ENCODE measurements at places on chromosomes 3 and 15.

- DNase-seq = no peak
These were observed 52.7 kb downstream of the CHST2 start for GRCh38 chr3:143172062-143172794.

DNA sequence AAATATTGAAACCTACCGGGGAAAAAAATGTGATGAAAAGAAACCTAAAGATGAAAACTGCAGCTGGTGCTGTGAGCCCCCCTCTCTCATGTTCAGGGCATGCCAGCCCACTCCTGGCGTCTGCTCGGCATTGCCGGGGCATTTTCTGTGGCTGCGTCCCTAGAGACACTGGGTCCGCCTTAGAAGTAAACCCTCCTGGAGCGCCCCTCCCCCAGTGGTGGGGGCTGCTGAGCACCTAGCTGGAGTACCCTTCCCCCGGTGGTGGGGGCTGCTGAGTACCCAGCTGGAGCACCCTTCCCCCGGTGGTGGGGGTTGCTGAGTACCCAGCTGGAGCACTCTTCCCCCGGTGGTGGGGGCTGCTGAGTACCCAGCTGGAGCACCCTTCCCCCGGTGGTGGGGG, 24.5 kb upstream of the GABRA5 start:
- DNase-seq = no peak

DNA sequence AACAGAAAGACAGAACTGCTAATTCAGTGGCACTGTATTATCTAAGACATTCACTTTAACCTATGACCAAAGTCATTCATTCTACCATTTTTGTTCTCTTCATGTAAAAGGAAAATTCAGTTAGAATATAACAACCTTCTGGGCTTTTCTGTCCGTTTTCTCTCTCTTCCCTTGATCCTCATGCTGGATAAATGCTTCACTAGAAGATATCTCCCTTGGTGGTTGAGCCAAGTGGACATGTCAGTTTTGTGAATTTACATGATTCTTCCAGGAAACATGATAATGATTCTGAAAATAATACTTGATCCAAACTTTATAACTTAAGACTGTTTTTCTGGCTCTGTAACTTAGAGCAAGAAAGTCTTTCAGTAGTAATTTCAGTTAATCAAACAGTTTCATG, 1012.2 kb downstream of the SQOR start:
- no peak for DNase-seq

DNA sequence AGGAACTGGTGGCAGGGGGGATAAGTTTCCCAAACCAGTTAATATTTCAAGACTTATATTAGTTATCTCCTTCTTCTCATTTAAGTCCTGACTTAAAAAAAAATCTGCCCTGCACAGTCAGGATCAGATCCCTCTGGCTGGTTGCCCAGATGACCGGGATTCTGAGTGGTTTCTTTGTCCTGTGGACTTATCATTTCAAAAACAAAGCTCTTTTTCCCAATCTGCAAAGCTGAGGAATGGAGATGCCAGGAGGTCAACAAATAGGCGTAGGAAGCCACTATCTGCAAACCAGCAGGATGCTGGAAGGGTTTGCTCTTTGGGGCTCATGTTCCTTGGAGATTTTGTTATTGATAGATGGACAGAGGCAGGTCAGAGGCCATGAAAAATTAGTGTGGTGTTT, 5.8 kb downstream of the C3orf20 start:
- DNase-seq = no peak

GRCh38 chr3:189276444-189277219, 104.9 kb downstream of the TPRG1 start:
- DNase-seq = no peak

DNA sequence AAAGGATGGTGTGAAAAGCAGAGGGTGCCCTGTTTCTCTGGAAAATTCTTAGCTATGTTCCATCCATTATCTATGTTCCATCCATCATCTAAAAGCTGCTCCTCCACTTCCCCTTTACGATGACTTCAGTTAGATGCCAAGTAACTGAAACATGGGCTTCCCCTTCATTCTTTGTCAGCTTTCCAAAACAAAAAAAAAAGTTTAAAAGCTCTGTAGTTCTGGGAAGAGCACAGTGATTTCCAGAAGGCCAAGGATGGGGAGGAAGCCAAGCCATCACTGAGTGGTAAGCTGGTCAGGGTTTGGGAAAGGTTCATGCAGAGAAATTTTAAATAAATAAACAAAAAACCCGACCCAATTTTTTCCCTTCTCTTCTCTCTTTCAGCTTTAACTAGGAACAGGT, 111.5 kb downstream of the CFAP44 start:
- DNase-seq = no peak

- no peak for DNase-seq
These were observed 16.8 kb downstream of the FGF7 start for GRCh38 chr15:49439678-49440395.

GRCh38 chr3:30069056-30069455, 537.3 kb upstream of the TGFBR2 start:
- no peak for DNase-seq

DNA sequence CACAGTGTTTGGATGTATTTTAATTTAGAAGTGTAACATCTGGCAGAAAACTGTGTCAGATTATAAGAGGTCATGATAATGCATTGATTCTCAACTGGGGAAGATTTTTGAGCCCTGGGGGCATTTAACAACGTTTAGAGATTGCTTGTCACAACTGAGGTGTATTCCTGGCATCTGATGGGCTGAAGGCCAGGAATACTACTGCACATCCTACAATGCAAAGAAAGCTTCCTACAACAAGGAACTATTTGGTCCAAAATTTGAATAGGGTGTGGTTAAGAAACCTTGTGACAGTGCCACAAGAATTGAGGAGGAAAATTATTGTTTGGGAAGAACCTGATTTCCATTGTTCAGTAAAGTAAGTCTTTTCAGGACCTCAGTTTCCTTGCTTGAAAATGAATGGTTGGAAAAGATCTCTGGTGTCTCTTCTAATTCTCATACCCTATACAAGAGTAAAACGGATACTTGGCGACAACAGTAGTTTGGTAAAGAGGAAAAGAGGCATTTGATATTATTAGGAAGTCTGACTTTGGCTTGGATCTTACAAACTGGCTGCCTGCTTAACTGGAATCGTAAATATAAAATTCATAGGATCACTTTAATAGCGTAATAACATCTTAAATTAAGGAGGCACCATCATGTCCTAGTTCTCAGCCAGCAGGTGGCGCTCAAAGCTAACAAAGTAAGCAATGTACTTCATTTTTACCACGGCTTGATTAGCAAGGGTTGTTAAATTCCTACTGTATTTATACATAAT, 4.3 kb downstream of the DAZL start:
- DNase-seq = peak; percentile 75

DNA sequence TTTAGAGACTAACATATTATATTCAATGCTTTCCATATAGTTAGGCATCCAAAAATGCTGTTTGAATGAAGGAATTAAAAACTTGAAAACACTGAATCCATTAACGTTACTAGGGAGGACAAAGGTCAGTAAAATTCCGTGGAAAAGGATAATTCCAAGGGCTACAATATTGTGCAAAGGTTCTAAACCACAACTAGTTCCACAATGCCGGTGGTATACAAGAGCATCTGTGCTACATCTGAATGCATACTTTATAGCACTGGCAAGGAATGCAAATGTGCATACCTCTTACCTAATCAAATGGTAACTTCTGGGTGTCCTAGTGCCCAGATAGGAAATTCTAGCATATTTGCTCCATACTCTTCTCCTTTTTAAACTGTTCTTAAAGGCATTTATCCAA, 2.2 kb downstream of the ICE2 start:
- DNase-seq = no peak

GRCh38 chr3:35633332-35634124, 5.8 kb upstream of the ARPP21 start:
- DNase-seq = no peak

DNA sequence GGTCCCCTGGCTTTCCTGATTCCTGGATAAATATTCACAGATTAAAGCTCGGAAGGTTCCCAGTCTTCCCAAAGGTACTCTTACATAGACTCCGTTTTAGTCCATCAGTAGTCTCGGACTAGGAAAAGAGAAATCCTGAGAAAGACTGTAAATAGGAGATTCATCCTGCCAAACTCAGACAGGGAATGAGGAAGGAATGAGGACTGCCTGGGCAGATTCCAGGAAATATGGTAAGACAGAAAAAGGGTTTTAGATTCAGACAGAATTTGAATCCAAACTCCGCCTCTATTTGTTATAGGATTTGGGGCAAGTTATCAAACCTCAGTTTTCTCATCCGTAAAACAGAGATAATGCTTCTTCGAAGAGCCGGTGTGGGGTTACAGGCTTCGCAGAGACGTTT, 77.8 kb upstream of the VGLL4 start:
- DNase-seq = no peak

DNA sequence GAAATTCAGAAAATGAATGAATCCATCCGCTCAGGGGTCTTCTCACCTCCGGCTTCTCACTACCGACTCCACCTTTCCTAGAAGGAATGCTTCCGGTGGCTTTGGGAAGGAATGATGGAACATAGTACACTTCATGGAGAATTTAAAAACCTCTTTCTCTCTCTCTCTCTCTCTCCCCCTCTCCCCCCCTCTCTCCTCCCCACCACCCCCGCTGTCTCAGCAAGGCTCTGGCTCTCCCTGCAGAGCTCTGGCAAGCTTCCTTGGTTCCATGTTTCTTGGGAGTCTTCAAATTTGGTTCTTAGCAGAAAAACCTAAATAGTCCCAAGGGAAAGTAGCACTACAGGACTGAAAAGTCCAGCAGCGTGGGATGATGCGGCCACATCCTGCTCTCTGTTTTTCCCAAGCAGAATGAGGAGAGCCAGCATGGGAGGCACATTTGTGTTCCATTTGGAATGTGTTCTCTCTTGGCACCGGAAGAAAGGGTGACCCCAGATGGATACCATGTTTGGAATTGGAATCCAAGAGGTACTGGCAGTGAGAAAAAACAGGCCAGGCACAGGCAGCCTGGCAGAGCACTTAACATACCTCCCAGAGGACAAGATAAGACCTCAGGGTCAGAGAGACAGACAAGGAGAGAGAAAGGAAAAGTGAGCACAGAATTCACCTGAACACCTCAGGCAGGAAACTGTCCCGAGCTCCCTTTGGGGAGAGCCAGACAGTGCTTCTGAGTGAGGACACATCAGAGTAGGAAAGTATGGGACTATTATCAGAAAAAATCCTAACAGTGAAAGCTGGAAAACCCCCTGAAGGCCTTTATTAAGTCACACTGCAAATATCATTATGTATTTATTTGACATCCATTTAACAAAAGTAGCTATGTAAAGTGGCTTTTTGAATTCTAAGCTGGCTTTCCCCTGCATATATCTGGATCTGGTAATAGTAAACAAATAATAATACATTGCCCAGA, at the start of gene POPDC2:
TSS of gene POPDC2 (minus strand) at position 116 of the 967 bp plus-strand sequence. CDS start 166 bp downstream, outside the sequence.
- DNase-seq = no peak

DNA sequence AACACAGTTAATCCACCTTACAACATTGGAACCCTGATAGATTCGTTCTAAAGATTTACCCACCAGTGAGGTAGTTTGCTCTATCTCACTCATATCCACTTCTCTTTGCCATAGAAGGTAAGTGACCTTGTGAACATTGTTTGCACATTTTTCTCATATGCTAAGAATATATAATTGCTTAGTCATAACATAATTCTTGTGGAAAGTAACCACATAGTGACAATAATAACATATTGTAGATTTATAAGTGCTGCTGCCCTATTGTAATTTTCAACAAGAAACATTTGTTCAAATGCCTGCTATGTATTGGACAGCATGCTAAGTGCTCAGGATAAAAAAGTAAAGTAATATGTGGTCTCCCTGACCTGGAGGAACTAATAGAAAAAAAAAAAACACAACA, 554.2 kb upstream of the KCNMB2 start:
- no peak for DNase-seq

- no peak for DNase-seq
These were observed 80.0 kb upstream of the SKOR1 start for GRCh38 chr15:67745073-67746006.

- DNase-seq = no peak
These were observed 9.7 kb upstream of the MEIS2 start for GRCh38 chr15:37109872-37110572.

DNA sequence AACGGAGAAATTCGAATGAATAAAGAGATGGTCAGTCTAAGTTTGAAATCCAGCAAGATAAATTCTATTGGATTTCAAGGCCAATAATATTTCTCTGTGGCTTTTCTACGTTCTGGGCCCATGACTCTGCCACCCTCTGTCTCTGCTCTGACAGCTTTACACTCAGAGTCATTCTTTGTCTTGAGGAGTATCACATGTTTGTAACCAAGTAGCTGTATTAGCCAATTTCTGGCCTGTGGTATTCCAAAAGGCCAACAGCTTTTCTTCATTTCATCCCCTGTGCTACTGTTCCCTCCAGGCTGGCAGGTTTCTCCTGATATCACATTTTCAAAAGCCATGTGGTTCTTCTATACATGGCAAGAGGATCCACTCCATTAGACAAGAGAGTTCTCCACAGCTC, 324.1 kb upstream of the CNTN4 start:
- no peak for DNase-seq

- no peak for DNase-seq
These were observed 46.4 kb downstream of the CBLB start for GRCh38 chr3:105822171-105823123.

- DNase-seq = no peak
These were observed 42.9 kb downstream of the SCN5A start for GRCh38 chr3:38606561-38606960.

DNA sequence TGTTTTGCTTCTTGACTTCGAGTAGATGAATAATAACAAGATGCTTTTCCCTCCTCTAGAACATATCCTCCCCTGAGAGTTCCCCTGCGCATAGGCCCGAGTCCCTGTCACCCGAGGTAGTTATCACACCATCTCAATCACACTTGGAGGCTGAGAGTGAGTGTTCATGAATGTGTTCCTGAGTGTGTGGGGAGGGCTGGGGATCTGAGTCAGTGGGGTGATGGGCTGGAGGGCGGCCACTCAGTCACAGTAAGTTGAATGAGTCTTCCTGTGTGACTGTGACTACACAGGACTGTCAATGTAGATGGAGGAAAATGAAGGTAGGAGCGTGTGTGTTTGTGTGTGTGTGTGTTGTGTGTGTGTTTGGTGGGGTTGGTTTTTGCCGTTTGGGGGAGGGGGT, 71.0 kb downstream of the SETD5 start:
- DNase-seq = no peak

DNA sequence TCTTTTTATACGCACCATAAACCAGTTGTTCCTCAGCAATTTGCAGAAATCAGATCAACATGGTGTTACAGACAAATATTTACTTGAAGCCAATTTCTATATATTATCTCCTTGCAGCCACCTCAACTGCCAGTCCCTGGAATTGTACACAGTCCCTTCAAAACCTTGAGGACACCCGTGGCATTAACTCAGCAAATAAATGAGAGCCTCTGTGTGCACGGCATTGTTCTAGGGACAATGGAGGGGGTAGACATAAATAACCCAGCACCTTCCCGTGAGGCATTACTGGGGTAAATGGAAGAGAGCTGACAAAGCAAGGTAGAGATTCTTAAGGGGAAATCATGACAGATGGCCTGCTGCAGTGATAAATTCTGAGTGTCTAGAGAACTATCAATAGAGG, 12.5 kb downstream of the TM2D3 start:
- DNase-seq = no peak

- no peak for DNase-seq
These were observed 39.0 kb downstream of the GAP43 start for GRCh38 chr3:115662356-115662755.

- DNase-seq = no peak
These were observed 117.6 kb downstream of the CHDH start for GRCh38 chr3:53728606-53729005.

- no peak for DNase-seq
These were observed 849 bp upstream of the HDAC11 start for GRCh38 chr3:13479332-13479581.

- DNase-seq = no peak
These were observed 81.5 kb upstream of the KCNMB2 start for GRCh38 chr3:178454726-178455125.

Data from stimulated activated CD4-positive, alpha-beta T cell treated with anti-CD3 and anti-CD28 coated beads, Interleukin-12 subunit alpha, Interleukin-12 subunit beta, amount 100 ng/mL, for 24 hours (primary cell).